ENCODE measurements at places on chromosomes 1 and 21.
A peak's percentile ranks its signal among the peaks of the same experiment; 100 is the strongest.

GRCh38 chr1:174358786-174359453, 88.8 kb upstream of the GPR52 start:
- no peak for DNase-seq

DNA sequence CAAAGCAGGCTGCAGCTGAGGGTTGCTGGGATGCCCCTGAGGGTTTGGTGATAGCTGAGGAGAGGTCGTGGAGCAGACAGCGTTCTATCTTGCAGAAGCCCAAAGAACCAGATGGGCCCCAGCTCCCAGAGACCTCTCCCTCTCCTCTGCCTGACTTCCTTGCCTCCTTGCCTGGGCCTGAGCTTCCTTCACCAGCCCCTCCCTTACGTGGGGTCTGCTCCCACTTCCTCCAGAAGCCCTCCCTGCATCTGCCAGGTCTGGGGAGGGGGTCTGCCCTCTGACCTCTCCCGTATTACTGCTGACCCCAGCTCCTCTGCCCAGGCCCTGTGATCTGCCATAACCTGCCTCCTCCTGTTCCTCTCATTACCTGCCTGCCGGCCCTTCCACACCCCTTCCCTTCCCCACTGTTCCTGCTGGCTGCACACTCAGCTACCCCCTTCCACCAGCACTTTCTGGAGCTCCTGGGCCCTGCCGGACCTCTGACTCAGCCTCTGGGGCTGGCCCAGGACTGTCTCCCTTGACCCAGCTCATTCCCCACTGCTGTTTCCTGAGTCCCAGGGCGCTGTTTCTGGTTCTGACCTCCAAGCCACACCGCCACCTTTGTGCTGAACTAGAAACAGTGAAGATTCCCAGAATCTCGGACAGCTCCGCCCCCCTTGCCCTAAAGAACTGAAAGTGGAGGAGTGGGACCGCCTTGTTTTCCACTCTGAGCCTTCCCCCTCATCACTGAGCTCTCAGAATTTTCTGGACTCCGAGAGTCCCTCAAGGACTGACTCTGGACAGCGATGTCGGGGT, 237.7 kb upstream of the C1orf174 start:
- DNase-seq = no peak

- DNase-seq = no peak
Measured at GRCh38 chr1:55280731-55281130, 65.6 kb upstream of the USP24 start.

DNA sequence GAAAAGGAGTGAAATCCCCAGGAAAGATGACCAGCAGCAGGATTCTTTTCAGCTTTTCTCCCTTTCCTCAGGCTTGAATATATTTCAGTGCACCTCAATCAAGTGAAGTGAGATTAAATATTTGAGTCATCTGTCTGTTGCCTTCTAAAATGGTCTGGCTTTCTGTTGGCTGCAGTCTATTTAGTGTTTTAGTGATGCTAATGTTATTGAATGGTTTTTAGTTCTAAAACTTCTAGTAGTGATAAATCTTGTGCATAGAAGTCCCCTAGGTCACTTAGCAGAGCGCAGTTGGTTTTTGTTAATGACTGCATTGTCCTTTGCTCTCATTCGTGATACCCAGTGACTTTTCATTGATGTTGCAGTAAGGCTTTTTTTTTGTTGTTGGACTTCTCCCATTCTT, 53.5 kb downstream of the ITSN1 start:
- no peak for DNase-seq

DNA sequence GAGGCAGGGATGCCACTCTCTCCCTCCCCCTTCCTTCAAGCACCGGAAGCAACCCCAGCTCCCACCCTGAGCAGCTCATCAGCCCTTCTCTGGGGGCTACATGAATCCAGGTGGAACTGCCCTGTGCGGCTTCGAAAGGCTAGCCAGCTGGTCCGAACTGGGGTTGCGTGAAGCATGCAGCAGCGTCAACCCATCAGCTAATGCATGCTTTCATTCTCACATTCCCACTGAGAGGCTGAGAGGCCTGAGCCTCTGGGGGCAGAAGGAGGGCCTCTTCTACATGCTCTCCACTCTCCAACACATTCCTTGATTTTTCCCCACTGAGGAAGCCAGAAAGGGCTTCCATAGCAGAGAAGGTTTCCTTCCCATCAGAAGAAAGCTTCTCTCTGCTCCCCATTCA, 5.6 kb downstream of the RXRG start:
- no peak for DNase-seq

DNA sequence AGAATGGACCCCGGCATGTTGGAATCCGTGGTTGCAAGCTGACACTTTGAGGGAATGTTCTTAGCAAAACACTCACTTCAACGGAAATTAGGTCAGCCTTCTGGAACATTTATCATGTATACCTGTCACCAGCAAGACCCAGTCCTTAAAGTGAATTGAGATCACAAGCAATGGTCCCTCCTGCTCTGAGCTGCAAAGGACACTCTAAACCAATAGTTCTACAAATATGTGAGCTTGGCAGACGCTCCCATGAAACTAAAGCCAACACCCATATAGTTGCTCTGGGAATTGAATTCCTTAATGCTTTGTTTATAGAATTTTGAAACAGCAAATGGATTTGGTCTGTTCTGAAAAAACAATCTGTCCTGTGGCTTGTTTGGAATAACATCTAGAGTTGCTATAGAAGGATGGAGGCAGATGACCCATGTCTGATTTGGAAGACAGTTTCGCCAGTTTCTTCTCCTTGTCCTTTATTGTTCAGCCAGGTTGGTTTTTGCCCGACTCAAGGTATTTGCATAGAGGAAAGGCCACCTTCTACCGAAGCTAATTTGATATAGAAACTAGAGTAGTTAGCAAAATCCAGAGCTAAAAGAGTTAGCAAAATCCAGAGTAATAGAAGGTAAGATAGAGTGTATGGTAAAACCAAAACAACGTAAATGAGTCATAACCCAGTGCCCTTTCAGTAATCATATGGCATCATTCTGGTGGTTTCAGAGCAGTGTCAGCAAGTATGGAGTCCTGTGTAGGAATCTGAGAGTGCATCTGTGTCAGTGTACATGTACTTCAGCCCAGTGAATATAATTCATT, 236.2 kb downstream of the NFIA start:
- no peak for DNase-seq

GRCh38 chr1:58874757-58875755, 91.2 kb upstream of the JUN start:
- DNase-seq = no peak

DNA sequence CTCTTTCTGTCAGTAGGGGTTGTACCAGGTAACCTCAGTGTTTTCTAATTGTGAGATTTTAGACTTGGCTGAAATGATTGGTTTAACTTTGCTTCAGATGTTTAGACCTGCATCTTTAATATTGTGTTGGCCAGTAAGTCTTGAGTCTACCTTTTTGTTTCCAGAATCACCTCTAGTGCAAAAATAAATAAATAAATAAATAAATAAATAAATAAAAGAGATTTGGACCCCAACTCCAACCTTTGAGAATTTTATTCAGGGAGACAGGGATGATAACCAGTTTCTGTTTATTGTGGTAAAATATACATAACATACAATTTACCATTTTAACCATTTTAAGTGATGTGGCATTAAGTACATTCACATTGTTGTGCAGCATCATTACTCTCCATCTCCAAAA, 64.4 kb downstream of the RAVER2 start:
- no peak for DNase-seq

- no peak for DNase-seq
Measured at GRCh38 chr1:1187938-1188337, 14.3 kb downstream of the TTLL10 start.

DNA sequence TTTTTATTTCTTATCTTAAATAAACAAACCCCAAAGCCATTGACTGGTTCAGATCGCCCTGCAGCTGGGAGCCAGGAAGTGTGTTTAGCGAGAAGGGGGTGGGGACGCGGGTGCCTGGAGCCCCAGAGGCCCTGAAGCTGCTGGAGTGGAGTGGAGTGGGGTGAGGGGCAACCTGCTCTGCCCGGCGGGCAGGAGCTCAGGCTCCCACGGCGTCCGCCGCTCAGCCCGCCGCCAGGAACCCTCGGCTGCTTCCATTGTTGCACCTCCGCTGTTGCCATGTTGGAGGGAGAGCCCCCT, 673 bp downstream of the PIK3C2B start:
- peak; percentile 27 for DNase-seq

DNA sequence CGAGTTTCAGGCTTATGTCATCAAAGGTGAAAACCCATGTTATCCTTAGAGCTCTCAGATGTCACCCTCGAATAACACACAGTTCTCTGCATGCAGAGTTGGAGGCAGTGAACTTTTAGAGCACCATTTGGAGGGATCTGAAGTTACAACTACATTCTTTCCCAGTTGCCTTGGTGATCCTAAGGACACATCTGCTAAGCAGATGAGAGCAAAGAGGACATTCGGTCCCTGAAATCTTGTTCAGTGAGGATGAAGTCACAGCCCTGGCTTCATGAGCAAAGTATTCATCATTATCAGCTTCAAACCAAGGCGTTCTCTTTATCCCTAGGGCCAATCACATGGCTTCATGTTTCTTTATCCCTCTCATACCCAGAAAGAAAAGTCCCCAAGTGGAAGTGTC, 23.1 kb upstream of the MCOLN2 start:
- DNase-seq = no peak

- no peak for DNase-seq
Measured at GRCh38 chr1:193131266-193131860, 9.5 kb downstream of the CDC73 start.

- DNase-seq = no peak
Measured at GRCh38 chr21:38499296-38499695, 1.0 kb upstream of the ERG start.

GRCh38 chr1:11823366-11824137, 17.6 kb downstream of the CLCN6 start:
- no peak for DNase-seq

DNA sequence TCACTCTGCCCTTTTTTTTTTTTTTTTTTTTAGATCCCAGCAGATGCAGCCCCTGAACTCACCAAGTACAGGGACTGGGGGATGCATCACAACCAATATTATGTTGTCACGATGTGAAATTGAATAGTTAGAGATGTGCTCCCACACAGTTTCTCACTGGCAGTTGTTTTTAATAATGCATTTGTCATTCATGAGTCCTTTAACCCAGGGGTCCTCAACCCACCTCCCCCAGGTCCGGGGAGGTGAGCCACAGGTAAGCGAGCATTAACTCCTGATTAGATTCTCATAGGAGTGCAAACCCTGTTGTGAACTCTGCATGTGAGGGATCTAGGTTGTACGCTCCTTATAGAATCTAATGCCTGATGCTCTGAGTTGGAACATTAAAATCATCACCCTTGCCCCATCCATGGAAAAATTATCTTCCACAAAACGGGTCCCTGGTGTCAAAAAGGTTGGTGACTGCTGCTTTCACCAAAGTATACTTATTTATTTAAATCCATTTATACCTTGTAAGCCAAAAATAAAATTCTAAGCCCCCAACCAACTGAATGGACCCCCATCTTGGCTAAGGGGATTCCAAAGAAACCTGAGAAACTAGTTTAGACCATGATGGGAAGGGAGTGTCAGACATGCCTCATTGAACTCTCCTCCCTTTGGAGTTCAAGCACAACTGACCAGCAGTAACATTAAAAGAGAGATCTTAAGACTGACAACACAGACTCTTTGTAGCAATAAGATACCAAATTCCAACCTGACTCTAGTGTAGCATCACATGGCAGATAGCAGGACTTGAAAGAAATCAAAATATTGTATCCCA, 119.3 kb upstream of the ATP1A1 start:
- DNase-seq = no peak

DNA sequence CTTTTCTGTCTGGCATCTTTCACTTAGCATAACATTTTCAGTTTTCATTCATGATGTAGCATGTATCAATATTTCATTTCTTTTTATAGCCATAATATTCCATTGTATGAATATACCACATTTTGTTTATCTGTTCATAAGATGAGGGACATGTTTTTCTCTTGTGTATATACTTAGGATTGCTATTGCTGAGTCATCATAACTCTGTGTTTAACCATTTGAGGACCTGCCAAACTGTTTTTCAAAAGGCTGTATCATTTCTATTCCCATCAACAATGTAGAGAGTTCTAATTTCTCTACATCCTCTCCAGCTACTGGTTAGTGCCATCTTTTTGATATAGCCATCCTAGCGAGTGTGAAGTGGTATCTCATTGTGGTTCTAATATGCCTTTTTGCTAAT, 26.2 kb downstream of the MPZL1 start:
- no peak for DNase-seq

DNA sequence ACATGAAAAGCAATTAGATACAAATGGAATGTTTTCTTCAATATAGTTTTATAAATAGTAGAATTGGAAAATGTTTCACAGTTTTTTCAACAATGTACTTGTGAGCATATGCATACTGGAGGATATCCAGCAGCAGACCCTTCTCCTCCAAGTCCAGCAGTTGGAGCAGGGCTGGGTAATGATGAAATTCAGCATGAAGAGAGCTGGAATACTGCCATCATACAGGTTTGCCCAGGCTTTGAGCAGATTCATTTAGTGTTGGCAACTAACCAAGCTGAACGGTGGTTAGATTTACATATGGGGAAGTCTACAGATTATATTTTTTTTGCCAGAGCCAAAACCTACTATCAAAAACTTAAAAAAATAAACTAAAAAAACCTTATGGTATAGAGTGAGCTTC, 38.3 kb downstream of the WDR3 start:
- no peak for DNase-seq

- DNase-seq = no peak
Measured at GRCh38 chr1:12087797-12088314, 24.8 kb downstream of the TNFRSF8 start.

DNA sequence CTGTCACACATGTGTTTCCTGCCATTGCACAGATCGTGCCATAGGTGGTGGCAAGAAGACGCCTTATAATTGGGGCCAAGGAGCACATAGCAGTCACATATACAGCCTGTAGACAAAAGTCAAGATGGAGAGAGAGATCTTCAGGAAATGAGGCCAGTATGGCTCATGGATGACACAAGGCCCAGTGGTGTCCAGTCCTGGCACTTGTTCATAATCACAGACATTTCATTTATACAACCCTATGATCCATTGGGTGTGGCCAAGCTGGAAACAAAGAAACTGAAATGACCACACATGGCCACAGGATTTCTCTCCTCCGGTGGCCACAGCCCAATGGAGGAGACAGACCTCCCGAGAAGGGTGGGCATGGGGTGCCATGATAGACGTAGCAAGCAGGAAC, 78.5 kb upstream of the KAZN start:
- no peak for DNase-seq

- no peak for DNase-seq
Measured at GRCh38 chr1:156931211-156931952, 10.9 kb downstream of the LRRC71 start.

DNA sequence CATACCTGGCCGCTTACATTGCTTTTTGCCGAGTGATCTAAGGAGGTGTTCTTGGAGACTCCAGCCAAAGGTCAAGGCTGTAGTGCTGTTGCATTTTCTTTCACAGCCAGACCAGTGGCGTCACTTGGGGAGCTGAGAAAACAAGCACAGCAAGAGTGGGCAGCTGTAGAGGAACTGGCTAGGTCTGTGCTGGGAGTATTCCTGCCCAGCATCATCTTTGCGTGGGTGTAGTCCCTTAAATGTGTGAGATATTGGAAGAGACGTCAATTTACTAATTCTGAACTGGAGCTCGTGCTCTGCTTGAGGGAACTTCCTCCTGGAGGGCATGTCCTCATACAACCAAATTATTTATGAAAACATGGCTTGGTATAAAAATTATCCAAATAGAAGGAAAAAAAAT, 10.2 kb downstream of the UBIAD1 start:
- DNase-seq = no peak

Data from stimulated activated CD4-positive, alpha-beta T cell treated with anti-CD3 and anti-CD28 coated beads, Interleukin-12 subunit alpha, Interleukin-12 subunit beta, amount 100 ng/mL, for 4 hours (primary cell).